ENCODE measurements at places on chromosomes 3 and 15.

GRCh38 chr3:10926256-10926810, 66.2 kb upstream of the SLC6A1 start:
- H3K27me3 ChIP-seq, result no peaks in the 10 kb centered on the region
- H3K4me1 ChIP-seq, result no peaks in the 10 kb centered on the region
- no peak for DNase-seq
- H3K36me3 ChIP-seq, result no peaks in the 10 kb centered on the region
- H3K4me3 ChIP-seq, result no peak overlapping the region

- no peak overlapping the region for H3K4me3 ChIP-seq
- H3K4me1 ChIP-seq, result no peaks in the 10 kb centered on the region
- no peak for DNase-seq
- H3K27ac ChIP-seq, result no peak overlapping the region
- H3K27me3 ChIP-seq, result no peaks in the 10 kb centered on the region
Observed at GRCh38 chr15:94023531-94023930, 207.8 kb upstream of the MCTP2 start.

- H3K27me3 ChIP-seq, result no peaks in the 10 kb centered on the region
- H3K4me3 ChIP-seq, result no peak overlapping the region
- H3K4me1 ChIP-seq, result no peaks in the 10 kb centered on the region
- H3K27ac ChIP-seq, result no peak overlapping the region
- H3K36me3 ChIP-seq, result no peaks in the 10 kb centered on the region
- no peak for DNase-seq
Observed at GRCh38 chr3:134904241-134904771, 109.2 kb downstream of the EPHB1 start.

DNA sequence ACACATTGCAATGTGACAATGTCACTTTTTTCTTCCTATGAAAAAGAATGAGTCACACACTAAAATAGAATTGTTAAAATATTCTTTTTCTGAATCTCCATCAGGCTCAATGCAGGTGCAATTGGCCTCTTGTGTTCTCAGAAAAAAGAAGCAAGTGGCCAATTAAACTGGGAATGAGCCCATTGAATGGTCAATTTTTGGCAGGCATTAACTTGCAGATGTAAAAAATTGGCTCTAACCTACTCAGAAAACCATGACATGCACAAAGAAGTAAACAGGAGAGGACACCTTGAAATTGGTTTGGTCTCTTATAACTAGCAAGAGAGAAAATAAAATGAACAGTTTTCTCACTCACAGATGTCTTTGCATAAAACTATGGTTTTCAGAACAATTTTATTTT, 820.8 kb downstream of the TBL1XR1 start:
- peaks cover 10% of the 10 kb centered on the region for H3K4me1 ChIP-seq
- no peak overlapping the region for H3K4me3 ChIP-seq

DNA sequence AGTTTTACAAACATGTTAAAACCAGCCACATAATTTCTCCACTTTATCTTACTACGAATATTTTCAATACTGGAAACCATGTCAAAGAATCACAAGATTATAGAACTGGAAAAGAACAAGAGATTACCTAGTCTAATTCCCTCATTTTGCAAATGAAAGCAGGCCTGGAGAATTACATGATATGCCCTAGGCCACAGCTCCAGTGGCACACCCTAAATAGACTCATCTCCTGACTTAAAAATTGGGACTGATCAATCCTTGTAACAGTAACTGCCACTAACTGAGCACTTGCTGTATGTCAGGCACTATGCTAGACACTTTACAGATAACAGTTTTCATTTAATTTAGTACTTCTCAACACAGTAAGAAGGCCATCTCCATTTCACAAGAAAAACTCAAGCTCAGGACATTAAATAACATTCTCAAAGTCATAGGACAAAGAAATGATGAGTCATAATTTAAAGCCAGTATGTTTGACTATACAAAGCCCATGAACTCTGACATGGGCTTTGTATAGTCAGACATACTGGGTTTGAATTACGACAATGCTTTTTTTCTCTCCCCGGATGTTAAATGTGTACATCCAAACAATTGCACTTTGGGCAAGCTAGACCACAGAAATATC, 9.4 kb downstream of the IGSF11 start:
- H3K36me3 ChIP-seq, result no peaks in the 10 kb centered on the region
- no peaks in the 10 kb centered on the region for H3K4me1 ChIP-seq
- DNase-seq, result no peak

GRCh38 chr15:71469413-71469812, 340.9 kb upstream of the NR2E3 start:
- peak; percentile 37 for DNase-seq
- 0 out of 2 replicates have a peak, but pooled peaks cover 3% of the 10 kb centered on the region for H3K36me3 ChIP-seq
- H3K4me1 ChIP-seq, result peaks cover 17% of the 10 kb centered on the region
- H3K27ac ChIP-seq, result no peak overlapping the region

DNA sequence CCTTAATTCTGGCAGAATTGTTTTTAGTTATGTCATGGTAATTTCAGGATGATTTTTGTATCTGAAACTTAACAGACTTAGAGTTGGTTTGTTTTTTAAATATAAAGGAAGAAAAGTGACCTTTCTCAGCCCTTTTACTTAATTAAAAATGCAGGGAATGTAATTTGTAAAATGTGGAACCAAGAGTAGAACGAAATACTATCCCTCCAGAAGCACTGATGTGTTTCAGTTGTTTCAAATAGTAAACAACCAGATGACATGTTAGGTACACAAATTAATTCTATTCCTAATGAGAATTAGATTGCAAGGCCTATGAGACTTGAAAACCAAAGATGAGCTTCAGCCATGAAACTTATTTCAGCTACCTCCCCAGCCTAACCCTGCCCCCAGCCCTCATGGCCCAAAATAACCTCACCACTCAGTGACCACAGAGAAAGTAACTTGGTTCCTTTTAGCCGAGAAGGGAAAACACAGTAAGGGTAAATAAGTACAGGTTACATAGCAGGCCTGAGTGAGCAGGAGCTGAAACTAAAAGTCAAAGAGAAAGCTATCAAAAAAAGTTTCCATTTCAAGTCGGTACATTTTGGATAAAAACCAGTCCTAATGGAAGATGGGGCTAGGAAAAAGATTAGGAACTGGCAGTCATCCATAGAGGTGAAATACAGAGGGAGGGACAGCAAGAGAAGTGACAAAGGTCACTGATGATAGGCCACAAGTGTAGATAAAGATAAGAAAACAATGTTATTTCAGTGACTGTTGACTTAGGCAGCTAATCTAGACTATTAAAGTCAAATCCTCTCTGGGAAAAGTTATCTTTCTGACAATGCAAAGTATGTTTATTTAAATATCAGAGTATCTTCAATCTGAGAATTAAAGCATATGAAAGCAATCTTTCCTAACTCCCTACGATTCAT, 23.2 kb downstream of the SENP8 start:
- no peak for DNase-seq
- H3K27me3 ChIP-seq, result no peaks in the 10 kb centered on the region
- no peaks in the 10 kb centered on the region for H3K36me3 ChIP-seq
- H3K27ac ChIP-seq, result no peak overlapping the region
- no peak overlapping the region for H3K4me3 ChIP-seq

DNA sequence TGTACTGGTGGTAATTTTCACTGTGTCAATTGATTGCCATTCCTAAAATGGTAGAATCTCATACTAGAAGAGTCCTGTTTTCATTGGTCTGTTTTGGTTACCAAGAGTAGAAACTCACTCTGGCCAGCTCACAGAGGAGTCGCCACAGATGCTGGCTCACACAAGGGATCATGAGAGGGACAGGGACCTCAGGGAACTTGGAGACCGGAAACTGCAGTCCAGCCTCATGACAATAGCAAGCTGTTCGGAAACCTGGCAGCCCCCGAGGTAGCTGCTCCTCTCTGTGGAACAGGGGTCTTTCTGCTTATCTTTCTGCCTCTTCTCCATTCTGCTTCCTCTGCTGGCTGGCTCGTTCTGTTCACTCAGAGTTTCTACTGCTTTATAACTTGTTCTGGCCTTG, 192.9 kb downstream of the PLCL2 start:
- no peaks in the 10 kb centered on the region for H3K4me1 ChIP-seq
- H3K36me3 ChIP-seq, result no peaks in the 10 kb centered on the region
- H3K4me3 ChIP-seq, result no peak overlapping the region
- no peak for DNase-seq
- H3K27me3 ChIP-seq, result no peaks in the 10 kb centered on the region
- no peak overlapping the region for H3K27ac ChIP-seq

DNA sequence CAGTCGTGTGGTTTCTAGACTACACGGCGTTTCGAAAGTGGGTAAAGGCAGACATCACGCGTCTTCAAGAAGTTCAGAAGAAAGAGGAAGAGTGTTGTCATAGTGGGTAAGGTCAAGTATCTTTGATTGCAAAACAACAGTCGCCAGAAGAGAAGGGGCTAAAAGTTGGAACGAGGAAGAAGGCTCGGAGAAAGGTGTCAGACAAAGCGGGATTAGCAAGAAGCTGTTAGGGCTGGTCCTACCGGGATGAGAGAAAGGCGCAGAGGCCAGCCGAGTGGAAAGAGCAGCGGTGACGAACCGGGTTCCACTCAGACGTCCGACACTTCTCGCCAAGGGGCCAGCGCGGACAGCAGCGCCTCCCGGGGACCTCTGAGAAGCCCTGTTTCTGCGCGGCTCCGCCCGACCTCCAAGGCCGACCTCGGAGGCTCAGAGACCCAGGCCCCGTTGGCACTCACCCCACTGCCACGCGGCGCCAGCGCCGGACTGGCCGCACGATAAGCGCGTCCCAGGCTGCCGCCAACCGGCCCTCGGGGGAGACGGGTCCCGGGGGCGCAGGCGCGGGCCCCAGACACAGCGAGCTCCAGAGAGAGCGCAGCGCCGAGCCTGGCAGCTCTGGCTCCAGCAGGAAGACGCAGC, 436 bp downstream of the ADPGK start:
- no peak overlapping the region for H3K27ac ChIP-seq
- peak overlapping the region; percentile 95 for H3K4me3 ChIP-seq
- H3K36me3 ChIP-seq, result peaks cover 3% of the 10 kb centered on the region
- H3K4me1 ChIP-seq, result peaks cover 16% of the 10 kb centered on the region
- no peaks in the 10 kb centered on the region for H3K27me3 ChIP-seq

DNA sequence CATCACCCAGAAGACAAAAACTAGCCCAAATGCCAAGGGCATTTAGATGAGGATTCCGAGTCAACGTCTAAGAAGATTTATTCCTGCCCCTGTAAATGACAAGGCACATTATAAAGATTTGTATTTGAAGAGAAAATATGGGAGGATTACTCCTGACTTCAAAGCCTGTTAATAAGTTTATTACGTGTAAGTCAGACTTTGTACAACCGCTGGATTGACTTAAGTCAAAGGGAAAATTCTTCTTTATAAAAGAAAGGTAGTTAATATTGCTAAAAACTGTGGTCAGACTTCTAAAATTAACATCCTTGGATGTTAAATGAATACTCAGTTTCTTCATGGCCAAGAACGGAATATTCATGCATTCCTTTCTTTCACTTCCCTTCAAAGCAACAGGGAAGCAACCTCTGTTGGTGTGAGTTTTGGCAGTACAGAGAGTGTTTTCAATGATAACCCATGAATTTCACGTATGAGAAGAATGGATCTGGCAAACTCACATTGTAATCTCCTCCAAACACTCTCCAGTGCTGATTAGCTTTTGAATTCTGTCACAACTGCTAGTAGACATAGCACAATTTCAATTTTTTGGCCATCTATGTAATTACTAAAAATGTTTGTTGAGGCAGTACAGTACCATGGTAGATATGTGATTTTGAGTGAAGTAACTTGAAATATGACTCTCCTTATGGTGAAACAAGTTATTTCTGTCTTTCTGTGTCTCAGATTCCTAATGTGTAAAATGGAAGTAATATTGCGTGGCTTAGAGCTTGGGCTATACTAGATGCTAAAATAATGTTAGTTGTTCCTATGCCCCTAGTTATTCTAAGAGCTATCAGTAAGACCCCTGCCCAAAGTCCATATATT, 62.0 kb downstream of the PLD1 start:
- H3K4me3 ChIP-seq, result no peak overlapping the region
- H3K27ac ChIP-seq, result no peak overlapping the region
- H3K4me1 ChIP-seq, result peaks cover 14% of the 10 kb centered on the region
- H3K36me3 ChIP-seq, result no peaks in the 10 kb centered on the region
- peak; percentile 30 for DNase-seq

- no peak overlapping the region for H3K27ac ChIP-seq
- peaks cover 16% of the 10 kb centered on the region for H3K4me1 ChIP-seq
- DNase-seq, result no peak
- H3K4me3 ChIP-seq, result no peak overlapping the region
- H3K27me3 ChIP-seq, result no peaks in the 10 kb centered on the region
Observed at GRCh38 chr3:174457758-174458157, 401.4 kb upstream of the NAALADL2 start.

- no peaks in the 10 kb centered on the region for H3K4me1 ChIP-seq
- no peak overlapping the region for H3K27ac ChIP-seq
- H3K4me3 ChIP-seq, result no peak overlapping the region
- H3K27me3 ChIP-seq, result no peaks in the 10 kb centered on the region
- no peak for DNase-seq
Observed at GRCh38 chr3:114128826-114129225, 50.0 kb downstream of the DRD3 start.

- H3K27me3 ChIP-seq, result no peaks in the 10 kb centered on the region
- no peak for DNase-seq
- H3K36me3 ChIP-seq, result no peaks in the 10 kb centered on the region
- no peak overlapping the region for H3K27ac ChIP-seq
Observed at GRCh38 chr3:42667523-42668412, 14.3 kb downstream of the ZBTB47 start.

DNA sequence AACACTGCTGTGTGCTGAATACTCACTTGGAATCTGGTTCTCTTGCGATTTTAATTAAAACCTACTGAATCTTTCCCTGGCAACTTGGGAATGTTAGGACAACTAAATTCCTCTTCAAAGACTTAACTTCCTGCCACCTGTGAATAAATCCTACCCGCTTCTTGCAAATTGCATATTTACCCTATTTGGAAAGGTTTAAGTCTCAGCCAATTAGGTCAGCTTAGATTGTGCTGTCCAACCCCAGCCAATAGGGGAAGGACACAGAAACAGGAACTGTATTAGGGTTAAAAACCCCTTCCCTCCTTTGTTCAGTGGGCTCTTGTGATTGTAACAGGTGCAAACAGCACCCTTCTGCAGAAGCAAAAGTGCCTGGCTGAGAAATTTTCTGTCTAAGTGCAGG, 38.6 kb upstream of the FSTL1 start:
- H3K4me1 ChIP-seq, result no peaks in the 10 kb centered on the region
- DNase-seq, result no peak
- no peak overlapping the region for H3K27ac ChIP-seq
- H3K4me3 ChIP-seq, result no peak overlapping the region
- H3K36me3 ChIP-seq, result no peaks in the 10 kb centered on the region

- no peak overlapping the region for H3K4me3 ChIP-seq
- no peak for DNase-seq
- H3K36me3 ChIP-seq, result no peaks in the 10 kb centered on the region
- 0 out of 2 replicates have a peak, but pooled peaks cover 4% of the 10 kb centered on the region for H3K4me1 ChIP-seq
- H3K27me3 ChIP-seq, result no peaks in the 10 kb centered on the region
- H3K27ac ChIP-seq, result no peak overlapping the region
Observed at GRCh38 chr3:22959593-22959992, 243.5 kb upstream of the UBE2E2 start.

All from GM23338 (cell line).